ENCODE measurements at places on chromosomes 1 and 21. TPM values are rescaled to one million over a fixed set of nuclear protein-coding genes. Genes with fewer than 3 reads are reported as not detected.

The NBPF6 gene
- polyA plus RNA-seq: not detected

The GCSAML gene
- polyA plus RNA-seq: not detected

GRCh38 chr1:231311720-231312431, 25.8 kb downstream of the EXOC8 start:
- DNase-seq: no peak

- DNase-seq: peak; percentile 16
Measured at GRCh38 chr21:34029743-34030528, 43.4 kb upstream of the MRPS6 start.

DNA sequence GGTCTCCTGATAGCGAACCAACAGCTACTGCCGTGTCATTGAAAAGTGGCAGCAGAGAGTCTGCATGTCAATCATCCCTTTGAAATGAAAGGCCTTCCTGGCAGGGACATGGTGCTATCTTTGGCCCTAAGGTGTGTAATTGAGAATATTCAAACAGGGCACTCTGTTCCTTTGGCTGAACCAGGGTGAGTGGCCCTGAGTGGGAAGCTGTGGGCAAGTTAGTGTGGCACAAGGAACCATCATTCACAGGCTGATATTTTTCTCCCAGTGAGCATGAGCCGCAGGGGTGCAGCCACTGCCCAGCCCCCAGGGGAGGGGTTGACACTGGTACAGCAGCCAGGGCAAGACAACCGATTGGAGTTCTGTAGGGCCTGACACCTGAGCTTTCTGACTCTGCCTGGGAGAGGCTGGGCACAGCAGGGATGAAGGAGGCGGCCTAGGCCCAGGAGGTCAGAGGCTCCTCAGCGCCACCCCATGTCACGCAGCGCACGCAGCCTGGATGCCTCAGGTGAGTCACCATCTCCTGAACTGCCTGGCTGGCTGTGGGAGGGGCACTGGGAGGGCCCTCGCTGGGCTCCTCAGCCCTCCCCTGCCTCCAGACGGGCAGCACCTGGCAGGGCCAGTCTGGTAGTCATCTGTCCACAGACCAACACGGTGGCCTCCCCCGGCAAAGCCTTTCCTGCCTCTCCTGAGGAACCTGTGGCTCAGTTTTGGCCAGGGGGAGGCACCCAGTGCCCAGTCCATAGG, 13.2 kb downstream of the QSOX1 start:
- no peak for DNase-seq

DNA sequence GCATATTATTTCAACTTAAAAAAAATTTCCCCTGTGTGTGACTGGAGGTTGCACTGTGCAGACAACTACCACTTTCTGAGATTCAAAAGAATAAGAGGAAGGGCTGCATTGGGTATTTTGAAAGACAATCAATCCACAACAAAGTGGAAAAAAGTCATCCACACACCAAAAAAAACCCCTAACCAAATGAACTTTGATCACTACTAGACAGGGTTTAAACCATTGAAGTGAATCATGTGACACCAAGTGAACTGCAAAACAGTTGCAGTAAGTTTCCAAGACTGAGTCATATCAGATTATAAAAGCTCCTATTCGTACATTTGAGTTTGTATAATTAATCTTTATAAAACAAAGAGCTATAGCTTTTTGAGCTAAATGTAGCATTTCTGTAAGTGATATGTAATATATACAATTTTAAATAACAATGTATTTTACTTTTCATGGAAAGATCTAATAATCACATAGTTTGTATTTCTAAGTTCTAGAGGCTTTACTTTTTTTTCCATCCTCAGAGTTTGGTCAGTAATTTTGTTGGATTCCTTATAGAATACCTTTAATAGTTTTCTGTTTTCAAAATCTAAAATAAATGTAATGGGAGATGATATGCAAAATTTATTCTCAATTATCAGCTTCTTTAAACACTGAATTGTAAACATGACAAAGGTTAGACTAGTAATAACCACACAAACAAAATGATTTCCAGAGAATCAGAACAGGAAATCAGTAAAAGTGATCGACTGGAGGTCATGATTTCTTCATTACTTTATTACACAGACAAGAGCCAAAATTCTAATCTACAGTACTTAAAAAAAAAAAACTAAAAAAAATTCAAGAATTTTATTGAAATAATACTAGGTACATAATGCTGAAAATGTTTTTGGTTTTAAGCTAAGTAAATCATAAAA, 50.5 kb upstream of the GFI1 start:
- DNase-seq: no peak

GRCh38 chr1:232648316-232648715, 18.4 kb upstream of the SIPA1L2 start:
- DNase-seq: no peak

- DNase-seq: no peak
Measured at GRCh38 chr1:204568576-204569315, 52.5 kb downstream of the MDM4 start.

- DNase-seq: peak; percentile 46
Measured at GRCh38 chr1:151416231-151416630, 16.9 kb downstream of the PSMB4 start.

DNA sequence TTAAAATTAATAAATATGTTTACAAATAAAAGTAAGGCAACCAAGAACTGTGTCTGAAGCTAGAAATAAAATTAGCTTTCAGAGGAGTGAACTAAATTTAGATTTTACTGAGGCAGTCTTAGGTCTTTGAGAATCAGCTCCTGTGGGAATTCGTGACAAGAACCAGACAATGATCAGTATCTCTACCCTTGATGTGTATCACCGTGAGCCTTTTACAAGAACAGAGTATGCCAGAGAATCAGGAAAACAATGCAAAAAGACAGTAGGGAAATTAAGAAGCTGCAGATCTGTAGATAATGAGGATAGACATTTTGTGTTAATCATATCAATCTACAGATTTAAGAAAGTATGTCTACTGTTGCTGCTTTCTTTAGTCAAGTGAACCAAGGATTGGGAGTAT, 351.0 kb downstream of the COL11A1 start:
- DNase-seq: no peak

All from AG04450 (cell line).